ENCODE measurements at places on chromosomes 12 and 14.

DNA sequence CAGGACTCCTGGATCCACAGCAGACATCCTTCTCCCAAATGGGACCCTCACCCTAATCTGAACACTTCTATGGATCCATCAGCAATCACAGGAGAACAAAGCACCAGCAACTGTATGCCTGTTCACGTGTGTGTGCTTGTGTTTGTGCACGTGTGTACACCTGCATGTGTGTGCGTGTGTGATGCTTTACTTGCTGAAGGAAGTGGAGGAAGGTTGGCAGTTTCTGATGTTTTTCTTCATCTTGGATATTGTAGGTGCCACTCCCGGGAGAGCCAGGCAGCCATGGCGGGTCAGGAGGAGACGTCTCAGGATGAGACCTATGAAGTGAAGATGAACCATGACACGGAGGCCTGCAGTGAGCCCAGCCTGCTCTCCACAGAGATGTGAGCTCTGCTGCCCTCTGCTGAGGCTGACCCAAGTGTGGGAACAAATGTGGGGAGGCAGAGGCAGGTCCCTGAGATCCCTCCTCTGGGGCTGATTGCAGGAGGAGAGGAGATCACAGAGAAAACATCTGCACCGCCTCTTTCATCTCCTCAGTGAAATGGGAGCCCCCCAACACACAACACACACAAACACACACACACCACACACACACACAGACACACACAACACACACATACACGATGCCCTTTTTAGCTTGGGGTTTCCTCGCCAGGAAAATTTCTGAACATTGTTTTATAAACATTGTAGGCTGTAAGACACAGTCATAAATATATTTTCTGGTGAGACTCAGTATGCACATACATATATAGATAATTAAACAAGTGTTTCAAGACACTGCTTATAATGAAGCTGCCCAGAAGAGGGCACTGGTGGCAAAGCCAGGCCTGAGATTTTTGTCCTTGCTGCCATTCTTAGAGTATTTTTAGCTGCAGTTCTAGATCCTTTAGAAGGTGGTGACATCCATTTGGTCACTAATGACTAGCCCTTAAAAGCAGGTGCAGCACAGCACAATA, 112.2 kb upstream of the FKBP4 start:
- DNase-seq: no peak

DNA sequence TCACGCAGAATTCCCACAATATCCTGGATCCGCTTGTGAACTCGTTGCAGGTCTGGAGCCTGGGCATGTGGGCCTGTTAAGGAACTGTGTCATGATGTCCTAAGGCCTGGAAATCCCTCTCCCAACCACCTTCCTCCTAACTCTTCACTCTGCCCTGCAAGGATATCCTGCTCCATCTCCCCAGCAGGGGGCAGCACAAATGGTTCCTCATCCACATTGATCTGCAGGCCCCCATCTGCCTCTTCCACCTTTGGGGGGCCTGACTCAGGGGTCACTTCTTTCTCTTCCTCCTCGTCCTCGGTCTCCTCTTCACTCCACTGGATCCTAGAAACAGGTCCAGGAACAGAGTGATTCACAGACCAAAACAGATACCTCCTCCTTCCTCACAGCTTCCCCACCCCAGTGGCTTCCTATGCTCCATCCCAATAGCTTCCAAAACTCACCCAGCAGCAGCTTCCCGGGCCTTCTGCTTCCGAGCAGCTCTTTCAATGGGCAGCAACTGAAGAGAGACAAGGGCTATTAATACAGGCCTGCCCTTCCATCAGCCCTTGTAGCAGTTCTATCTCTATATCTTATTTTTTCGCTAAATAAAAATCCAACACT, 4.5 kb downstream of the NOP2 start:
- no peak for DNase-seq

DNA sequence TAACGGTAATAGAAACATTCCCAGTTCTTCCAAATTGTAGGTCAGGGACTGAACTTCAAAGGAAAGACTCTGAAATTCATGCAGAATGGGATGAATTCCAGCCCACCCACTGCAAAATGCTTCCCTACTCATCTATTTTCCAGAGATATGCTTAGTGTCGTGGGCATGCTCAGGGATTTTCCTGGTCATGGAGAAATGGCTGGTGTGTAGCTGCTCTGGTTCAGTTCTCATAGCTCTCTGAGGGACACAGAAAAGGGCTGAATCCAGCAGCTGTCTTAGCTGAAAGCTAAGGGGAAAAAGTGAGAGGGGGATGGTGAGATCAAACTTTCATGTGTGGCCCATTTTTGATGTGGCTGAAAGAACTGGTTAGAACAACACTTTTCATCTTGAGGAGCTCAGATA, 72.9 kb upstream of the KRAS start:
- DNase-seq: no peak

GRCh38 chr14:90850487-90850886, 34.3 kb upstream of the TTC7B start:
- no peak for DNase-seq

DNA sequence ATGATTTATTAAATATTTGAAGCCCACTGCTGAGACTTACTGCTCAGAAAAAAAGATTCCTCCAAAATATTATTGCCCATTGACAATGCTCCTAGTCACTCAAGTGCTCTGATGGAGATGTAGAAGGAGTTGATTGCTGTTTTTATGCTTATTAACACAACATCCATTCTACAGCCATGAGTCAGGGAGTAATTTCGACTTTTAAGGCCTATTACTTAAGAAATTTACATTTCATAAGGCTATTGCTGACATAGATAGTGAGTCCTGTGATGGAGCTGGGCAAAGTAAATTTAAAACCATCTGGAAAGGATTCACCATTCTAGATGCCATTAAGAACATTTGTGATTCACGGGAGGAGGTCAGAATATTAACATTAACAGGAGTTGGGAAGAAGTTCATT, 5.2 kb downstream of the KCNJ8 start:
- no peak for DNase-seq

DNA sequence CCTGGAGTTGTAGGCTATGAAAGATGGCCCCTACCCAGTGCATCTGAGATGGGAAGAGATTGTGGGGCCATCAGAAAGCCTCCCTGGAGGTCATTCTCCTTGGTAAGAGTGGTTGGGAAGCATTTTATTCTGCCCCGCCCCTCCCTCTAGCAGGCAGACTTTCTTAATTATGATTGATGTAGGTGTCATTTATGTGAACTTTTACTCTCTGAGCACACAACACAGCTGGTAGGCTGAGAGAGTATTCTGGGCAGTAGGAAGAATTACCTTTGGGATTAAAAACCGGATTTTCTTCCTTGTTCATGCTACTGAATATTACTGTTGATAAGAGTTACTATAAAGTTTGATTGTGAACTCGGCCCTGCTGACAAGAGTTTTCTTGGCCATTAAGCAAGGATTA, 266.8 kb downstream of the TTC6 start:
- DNase-seq: no peak

GRCh38 chr12:52871291-52872039, 22.7 kb upstream of the KRT78 start:
- no peak for DNase-seq

DNA sequence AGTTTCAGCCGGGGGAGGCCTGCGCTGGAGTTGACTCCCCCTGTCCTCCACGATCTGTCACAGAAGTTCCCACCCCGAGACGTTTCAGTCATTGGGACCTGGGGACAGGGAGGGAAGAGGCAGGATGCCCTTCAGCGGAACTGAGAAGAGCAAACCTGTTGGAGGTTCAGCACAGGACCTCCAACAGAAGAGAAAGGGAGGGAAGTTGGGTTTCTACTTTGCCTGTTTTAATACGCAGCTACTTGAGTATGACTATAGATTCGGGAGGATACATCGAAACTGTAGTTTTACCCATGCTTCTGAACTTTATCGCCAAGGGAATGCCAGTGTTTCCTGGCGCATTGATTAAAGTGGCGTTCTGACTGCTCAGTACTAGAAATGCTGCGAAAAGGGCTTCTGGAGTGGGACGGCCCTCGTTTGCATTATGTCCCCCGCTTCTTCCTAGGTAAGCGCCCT, 2.3 kb upstream of the DUSP6 start:
- no peak for DNase-seq

DNA sequence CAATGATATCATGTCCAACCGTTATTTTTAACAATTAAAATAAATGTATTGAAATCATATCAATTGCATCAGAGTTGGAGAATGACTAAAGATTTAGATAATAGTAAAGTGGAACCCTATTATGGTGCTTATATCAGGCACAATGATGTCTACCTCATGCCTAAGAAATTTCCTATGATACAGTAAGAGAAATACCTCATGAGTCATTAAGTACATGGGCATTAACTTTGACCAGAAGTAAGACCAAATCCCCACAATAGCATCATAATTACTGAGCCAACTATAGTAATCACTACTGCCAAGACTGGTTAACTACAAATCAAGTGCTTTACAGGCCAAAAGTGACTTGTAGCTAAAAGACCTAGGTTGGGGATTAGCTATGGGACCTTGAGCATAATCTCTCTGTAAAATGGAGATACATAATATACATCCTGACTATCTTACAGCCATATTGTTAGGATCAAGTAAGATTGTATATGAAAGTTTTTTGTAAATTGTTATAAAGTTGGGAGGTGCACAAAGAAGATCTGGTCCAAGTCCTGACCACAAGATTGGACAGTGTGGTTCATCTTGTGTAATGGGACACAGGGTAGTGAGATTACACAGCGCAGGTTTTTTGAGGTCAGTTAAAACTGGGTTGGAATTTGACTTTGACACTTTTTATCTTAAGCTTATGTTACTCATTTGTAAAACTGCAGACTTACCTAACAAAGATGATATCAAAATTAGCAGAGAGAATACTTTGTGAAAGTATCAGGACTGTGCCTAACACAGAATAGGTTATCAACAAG, 60.5 kb downstream of the ERGIC2 start:
- DNase-seq: no peak

- no peak for DNase-seq
These were observed 147.4 kb downstream of the EFCAB11 start for GRCh38 chr14:89807151-89807550.

DNA sequence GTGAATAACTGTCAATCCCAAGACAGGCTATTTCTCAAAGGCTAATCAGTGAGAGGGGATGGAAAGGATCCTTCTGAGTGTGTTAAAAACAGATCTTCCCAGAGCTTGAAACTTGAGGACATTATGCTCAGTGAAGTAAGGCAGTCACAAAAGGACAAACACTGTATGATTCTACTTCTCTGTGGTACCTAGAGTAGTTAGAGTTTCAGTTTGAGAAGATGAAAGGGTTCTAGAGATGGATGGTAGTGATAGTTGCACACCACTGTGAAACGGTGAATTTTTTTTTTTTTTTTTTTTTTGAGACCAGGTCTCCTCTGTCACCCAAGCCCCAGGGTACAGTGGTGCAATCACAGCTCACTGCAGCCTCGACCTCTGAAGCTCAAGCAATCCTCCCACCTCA, 133.8 kb downstream of the SAMD4A start:
- DNase-seq: no peak

DNA sequence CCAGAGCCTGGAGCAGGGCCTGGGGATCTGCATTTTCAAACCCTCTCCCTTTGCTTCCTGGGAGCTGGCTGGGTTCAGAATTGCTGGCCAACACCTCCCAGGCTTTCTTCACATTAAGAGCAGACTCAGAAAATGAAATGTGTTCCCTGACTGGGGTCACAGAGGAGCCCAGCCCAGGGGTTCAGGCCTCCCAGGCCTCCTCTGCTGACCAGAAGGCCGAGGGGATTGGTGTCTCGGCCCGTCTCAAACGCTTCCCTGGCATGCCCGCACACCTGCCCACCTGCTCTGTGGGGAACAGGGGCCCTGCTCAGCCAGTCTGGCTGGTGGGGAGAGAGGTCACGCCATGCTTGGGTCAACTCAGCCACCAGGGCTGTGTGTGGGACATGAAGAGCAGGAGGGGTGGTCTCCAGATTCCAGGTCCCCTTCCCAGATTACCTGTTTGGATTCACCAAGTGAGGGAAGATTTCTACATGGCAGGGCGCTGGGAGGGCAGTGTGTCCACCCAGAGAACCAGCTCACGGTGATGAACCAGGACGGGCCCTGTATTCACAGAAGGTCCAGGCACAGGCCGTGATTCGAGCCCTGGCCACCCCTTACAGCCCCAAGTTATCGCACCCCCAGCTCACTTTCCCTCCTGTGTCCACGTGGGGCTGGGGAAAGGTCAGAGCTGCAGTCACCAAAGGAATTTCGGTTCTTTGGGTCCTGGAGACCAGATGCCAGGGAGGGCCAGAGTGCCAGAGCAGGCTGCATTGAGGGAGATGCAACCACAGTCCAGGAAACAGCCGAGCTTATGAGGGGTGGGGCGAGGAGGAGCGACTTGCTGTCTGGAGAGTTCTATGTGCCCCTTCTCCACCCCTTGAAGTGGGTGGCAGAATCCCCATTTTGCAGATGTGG, 55.2 kb upstream of the RIN3 start:
- no peak for DNase-seq

DNA sequence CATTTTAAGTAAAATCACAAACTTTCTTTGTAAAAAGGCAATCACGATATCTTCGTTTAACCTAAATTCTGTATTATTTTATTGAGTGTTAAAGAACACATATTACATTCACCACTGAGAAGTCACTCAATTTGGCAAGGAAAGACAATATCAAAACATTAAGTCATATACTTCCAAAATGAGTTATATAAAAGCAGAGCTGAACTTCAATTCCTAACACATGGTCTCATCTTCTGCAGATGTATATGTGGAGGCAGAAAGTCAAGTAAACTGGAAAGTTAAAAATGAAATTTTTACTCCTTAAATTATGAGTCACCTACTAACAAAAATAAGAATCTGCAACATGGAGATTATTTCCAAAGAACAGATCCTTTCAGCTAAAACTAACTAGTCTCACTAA, 28.7 kb downstream of the BMAL2 start:
- DNase-seq: no peak

DNA sequence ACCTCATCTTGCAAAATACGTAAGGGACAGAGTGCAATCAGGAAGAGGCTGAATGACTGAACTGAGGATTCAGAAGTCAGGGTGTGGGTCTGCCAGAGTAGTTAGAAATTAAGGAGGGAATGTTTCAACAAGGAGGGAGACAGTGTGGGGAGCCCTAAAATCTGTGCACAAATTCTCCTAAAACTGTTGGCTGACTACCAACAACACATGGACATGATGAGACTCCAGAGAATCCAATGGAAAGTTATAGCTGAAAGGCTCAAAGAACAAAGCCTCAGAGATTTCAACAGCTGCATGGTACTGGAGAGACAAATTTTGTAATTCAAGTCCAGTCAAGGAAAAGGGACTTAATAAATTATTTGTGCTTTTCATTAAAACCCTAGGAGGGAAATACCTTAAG, 36.1 kb upstream of the NEDD1 start:
- no peak for DNase-seq

Data from NCI-H1436 treated with DMSO at 0.1 percent for 48 hours (cell line).